Jurkat, Clone E6-1 (cell line): ENCODE measurements at places on chromosomes 3 and 15.

DNA sequence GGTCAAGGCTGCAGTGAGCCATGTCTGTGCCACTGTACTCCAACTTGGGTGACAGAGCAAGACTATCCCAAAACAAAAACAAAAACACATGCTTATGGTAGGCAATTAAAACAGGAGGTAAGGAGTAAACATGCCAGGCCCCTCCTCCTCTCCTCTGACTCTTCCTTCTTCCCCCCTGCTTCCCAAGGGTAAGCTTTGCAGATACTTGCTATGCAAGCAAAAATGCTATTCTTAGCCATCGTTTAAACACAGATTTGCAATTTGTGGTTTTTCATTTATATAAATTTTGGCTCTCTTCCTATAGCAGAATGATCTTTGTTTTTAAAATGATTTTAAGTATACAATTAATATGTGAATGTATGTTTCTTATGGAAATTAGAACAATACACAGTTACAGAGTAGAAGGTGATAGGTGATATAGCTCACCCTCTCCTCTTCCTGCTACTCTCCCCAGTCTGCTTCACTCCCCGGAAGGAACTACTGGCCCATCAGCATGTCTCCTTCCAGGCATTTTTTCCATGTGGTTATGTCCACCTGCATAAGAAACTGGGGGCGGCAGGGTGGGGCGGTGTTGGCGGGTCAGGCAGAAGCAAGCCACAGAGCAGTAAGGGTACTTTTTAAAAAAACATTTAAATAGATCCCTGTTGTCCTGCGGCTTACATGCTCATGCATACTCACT is 42.1 kb downstream of the IGF1R start:
- DNase-seq: no peak

DNA sequence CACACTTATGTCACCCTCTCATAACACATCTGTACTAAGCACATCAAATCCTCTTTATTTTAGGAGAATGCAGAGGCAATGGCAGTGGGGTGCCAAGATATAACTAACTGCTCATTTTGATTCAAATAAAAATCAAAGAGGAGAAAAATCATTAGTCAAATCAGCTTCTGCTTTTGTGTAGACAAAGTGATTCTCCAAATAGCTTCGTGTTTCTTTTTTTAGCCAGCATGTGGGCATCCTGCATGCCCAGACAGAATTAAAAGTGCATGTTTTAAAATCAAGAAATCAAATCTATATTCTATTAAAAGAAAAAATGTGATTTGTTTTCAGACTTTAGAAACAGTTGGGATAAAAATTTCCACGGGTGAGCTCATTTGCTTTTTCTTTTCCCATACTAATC is 761.3 kb upstream of the CFAP20DC start:
- DNase-seq: no peak

DNA sequence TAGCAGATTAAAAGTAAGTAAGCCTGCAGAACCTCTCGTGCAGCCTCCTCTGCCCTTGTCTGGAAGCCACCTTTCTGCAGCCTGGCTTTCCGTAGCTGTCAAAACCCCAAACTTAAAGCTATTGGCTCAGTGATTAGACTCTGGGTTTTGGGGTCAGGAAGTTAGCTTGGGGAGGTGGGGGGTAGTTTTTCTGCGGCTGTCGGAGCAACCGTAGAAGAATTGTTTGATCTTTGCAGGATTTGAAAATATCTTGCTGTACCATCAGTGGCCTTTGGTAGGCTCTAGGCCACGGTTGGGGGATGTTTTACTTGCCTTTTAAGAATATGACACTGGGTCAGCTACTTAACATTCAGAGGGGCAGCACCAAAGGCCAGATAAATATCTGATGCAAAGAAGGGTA is 88.4 kb upstream of the RASGRP1 start:
- DNase-seq: peak; percentile 99

- no peak for DNase-seq
These were observed 20.8 kb downstream of the CORO2B start for GRCh38 chr15:68599560-68600071.

GRCh38 chr15:31974855-31975829 is 55.2 kb upstream of the CHRNA7 start:
- no peak for DNase-seq
